ENCODE measurements at places on chromosomes 4 and X.

- no peak for DNase-seq
These were observed 32.2 kb downstream of the FNIP2 start for GRCh38 chr4:158801066-158801465.

- no peak for DNase-seq
These were observed 1345.5 kb downstream of the TECRL start for GRCh38 chr4:63063760-63064159.

DNA sequence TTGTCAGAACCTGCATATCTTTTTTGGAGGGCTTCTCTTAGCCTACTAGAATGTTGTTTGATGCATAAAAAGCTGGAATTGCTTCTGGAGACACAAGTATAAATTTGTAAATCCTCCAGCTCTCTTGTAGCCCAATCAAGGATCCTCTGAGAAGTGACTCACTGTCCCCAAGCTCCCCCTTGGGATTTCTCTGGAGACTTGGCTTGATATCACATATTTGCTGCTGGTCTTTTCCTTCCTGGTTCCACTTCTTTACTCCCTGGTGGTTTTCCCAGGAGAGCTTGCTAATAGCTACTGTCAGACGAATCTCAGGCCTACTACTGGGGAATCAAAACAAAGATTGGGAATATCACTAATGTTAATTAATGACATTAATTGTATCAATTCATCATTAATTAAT, 173.1 kb downstream of the STK32B start:
- DNase-seq: peak; percentile 44

GRCh38 chr4:9773471-9773870, 8.0 kb upstream of the DRD5 start:
- DNase-seq: no peak

DNA sequence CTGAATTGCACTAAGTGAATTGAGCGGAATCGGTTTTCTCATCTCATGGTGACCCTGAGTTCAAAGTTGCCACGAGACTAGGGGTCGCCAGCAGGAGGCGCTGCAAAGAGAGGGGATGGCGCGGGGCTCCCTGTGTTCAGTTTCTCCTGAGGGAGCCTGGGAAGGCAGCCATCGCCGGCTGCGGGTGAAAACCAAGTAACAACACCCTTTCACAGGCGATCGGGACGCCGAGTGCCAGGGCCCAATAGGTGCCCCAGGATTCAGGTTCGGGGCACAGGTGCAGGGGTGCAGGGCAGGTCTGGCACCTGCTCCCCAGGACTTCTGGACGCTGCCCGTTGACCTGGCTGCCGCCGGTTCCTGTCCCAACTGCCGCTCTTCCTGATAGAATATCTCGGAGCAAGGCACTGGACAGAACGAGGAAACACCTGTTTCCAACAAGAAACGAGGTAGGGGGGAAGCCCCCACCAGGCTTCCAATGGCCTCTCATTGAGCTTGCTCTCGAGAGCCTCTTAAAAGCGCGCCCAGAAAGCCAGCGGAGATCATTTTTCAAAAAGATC, 1.1 kb upstream of the FGF16 start:
- DNase-seq: no peak

GRCh38 chr4:91681544-91681943, 622.2 kb upstream of the GRID2 start:
- no peak for DNase-seq

DNA sequence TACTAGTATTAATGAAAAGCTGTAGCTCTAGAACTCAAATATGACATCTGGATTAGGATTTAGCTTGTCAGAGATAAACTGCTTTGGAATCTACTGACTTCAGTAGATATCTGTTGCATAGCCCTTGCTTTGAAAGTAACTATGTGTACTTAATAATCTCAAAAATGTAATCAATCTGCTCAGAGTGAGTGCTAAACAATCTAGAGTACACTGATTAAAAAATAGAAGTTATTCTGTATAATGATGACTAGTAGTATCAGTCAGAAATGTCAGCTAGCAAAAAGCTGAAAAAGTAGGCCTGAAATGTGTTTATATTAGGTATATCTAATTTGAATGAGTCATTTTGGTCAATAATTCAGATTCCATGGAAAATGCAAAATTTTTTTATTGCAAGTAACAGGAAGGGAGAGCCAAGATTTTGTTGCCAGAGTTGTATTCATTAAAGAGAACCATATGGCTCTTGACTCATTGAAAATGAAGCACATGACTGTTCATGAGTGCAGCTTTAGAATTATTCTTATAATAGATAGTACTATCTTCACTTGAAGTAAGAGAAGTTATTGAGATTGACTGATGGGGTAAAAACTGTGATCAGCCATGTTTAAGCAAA, 20.0 kb downstream of the CLCN3 start:
- peak; percentile 9 for DNase-seq

GRCh38 chr4:92232566-92232965, 71.2 kb upstream of the GRID2 start:
- no peak for DNase-seq

GRCh38 chr4:31408121-31408520, 688.0 kb downstream of the PCDH7 start:
- no peak for DNase-seq

- DNase-seq: no peak
These were observed 9.1 kb upstream of the GTPBP6 start for GRCh38 chrX:327660-328126.

- DNase-seq: no peak
These were observed 45.9 kb downstream of the LGI2 start for GRCh38 chr4:24984602-24985532.

- peak; percentile 94 for DNase-seq
These were observed 35.5 kb upstream of the SORBS2 start for GRCh38 chr4:185847352-185848097.

DNA sequence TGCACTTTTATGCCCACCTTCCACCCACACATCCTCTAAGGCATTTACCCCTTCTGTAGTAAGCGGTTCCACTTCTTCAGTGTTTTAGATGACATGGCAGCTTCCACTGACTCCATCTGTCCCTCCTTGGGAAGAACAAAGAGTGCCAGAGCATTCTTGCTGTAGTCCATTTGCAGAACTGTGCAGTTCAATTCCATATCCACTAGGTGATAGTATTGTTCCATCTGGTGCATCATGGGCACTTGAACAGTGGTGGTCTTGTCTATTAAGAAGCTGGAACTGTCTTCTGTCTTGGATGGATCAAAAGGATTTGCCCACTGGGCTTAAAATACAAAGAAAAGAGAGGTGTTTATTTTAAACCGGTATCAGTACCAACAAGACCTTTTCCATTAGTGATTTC, 3.5 kb downstream of the SERPINA7 start:
- no peak for DNase-seq

DNA sequence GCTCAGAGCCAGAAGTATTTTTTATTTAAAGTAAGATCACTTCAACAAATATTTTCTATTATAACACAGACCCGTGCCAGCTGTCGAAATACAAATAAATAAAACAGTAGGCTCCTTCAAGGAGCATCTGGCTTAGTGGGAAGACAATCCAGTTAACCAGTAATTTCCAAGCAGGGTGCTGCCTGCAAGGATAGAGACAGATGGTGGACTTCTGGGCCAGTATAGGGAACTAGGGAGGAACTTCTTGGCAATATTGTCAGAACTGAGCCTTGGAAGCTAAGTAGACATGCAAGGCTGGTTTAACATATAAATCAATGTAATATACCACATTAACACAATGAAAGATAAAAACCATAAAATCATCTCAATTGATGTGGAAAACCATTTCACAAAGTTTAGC, 17.0 kb upstream of the MTMR1 start:
- no peak for DNase-seq

GRCh38 chr4:8578717-8579116, 1.5 kb upstream of the GPR78 start:
- DNase-seq: no peak

All from brain microvascular endothelial cell (primary cell).